ENCODE measurements at places on chromosomes 13 and 19.

- no peak for DNase-seq
These were observed 5.1 kb upstream of the EPS8L1 start for GRCh38 chr19:55070466-55071128.

GRCh38 chr19:1503925-1504773, 8.7 kb downstream of the ADAMTSL5 start:
- no peak for DNase-seq

GRCh38 chr13:24724714-24725113, 39.3 kb upstream of the RNF17 start:
- DNase-seq = no peak

DNA sequence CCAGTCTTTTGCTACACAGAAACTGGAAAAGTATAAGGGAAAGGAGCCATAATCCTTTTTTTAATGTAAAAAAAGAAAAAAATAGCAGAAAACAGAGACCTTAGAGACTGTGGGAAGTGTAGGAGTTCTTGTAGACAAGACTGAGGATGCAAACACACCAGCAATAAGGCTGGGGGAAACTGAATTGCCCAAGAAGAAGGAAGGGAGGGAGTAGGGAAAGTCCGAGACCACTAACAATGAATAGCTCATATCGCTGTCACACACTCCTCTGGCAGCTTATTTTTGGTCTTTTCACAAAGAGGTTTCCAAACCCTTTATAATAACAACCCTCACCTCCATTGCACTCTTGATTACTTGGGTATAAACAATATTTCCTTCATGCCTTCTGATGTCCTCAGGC, 952.0 kb downstream of the SLITRK5 start:
- no peak for DNase-seq

DNA sequence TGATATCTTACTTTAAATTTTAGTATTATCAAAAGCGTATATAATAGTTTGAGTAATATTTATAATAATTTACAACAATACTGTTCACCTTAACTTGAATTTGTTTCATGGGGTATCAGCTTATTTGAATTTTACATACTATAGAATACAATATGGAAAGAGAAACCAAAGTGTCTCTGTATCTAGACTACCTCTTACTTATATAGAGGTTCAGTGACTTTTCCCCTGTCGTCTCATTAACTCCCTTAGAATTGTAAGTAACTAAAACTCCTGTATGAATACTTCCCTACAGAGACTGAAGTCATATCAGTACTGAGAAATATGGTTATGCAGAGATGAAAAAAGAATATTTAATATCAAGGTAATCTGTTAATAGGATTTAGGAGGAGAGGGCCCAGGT, 26.8 kb downstream of the COG6 start:
- no peak for DNase-seq

GRCh38 chr13:112741185-112741755, 51.4 kb downstream of the ATP11A start:
- no peak for DNase-seq

DNA sequence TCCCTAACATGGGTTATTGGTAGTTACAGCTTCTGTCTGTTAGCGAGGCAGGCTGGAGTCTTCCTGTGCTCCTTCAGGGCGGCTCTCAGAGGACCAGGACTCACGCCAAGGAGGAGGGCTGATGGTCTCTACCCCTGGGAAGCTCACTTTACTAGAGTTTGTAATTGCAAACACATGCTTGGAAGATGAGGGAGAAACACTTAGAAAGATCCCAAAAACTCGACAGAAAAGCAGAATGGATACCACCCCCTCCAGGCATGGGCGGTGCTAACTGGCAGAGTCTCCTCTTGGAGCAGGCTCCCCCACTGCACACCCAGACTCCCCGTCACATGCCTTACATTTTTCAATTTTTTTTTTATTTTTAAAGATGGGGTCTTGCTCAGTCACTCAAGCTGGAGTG, 62.0 kb downstream of the PARP4 start:
- no peak for DNase-seq

GRCh38 chr13:76164290-76164689, 528.2 kb downstream of the LMO7 start:
- DNase-seq = no peak

- DNase-seq = no peak
These were observed 21.6 kb downstream of the MAST3 start for GRCh38 chr19:18119013-18119716.

DNA sequence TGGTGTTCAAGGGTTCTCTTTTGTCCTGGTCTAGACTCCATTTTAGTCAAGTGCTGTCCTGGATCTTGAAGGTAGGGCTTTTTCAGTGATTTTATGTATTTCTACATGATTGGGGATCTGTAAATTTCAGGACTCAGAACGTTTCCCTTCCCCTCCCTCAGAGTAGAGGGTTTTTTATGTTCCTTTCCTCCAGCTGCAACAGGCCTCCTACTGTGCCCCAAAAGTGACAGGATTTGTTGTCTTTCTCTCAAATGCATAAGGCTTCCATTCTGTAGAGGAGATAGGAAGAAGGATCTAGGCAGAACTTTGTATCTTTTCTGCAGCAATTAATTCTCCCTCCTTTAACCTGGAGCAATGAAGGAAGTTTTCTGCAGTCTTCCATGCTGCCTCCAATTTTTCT, 251.3 kb downstream of the MAB21L1 start:
- no peak for DNase-seq

- no peak for DNase-seq
These were observed 3.6 kb downstream of the IFT88 start for GRCh38 chr13:20570517-20570916.

GRCh38 chr19:15479391-15480345, at the start of gene PGLYRP2:
PGLYRP2 (minus strand) TSS chr19:15479501; CDS start chr19:15479371, 130 bp downstream.
- DNase-seq = no peak

DNA sequence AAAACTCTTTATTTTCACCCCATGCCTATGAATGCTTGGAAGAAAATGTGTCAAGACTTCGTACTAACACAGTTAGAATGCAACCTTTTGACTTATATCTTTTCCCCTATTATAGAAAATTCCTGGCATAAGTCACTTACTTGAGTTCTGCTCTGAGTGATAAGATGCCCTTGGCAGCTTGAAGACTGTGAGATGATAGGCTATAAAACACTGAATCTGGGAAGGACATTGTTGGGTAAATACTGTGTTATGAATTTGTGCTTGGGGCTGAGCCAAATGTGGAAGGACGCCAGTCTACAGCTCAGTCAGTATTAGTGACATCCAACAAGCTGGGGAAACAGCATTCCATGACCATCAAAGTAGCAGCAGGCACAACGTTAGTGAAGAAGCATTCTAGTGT, 368.0 kb upstream of the SGCG start:
- DNase-seq = no peak

GRCh38 chr13:114244637-114245036, 9.9 kb downstream of the CDC16 start:
- DNase-seq = no peak

DNA sequence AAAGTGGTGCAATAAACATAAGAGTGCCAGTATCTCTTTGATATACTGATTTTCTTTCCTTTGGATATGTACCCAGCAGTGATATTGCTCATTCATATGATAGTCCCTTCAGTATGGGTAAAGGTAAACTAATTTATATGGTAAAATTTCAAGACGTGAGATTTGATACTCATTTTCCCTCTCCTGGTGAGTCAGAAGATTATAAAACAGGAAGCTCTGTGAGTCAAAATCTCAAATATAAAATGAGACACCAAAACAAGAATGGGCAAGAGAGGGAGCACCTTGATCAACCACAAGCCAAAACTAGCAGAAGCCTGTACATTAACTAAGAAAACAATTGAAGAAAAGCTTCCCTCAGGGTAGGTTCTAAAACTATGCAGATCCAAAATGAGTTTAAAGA, 216.3 kb downstream of the SLITRK6 start:
- no peak for DNase-seq

DNA sequence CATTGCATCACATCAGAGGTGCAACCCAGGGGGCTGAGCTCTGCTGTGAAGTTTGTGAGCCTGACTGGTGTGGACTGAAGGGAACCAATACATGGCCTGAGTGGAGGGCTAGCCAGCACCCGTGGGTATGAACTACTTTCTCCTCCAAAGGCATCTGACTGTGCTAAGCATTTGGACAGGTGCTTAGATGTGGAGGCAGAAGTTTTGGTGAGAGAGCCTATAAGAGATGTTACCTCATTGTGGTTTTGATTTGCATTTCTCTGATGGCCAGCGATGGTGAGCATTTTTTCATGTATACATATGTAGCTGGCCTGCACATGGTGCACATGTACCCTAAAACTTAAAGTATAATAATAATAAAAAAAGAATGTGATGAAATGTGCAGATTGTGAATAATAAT, 46.9 kb downstream of the TEX29 start:
- no peak for DNase-seq

GRCh38 chr13:47726394-47726793, 274.7 kb downstream of the SUCLA2 start:
- DNase-seq = no peak

DNA sequence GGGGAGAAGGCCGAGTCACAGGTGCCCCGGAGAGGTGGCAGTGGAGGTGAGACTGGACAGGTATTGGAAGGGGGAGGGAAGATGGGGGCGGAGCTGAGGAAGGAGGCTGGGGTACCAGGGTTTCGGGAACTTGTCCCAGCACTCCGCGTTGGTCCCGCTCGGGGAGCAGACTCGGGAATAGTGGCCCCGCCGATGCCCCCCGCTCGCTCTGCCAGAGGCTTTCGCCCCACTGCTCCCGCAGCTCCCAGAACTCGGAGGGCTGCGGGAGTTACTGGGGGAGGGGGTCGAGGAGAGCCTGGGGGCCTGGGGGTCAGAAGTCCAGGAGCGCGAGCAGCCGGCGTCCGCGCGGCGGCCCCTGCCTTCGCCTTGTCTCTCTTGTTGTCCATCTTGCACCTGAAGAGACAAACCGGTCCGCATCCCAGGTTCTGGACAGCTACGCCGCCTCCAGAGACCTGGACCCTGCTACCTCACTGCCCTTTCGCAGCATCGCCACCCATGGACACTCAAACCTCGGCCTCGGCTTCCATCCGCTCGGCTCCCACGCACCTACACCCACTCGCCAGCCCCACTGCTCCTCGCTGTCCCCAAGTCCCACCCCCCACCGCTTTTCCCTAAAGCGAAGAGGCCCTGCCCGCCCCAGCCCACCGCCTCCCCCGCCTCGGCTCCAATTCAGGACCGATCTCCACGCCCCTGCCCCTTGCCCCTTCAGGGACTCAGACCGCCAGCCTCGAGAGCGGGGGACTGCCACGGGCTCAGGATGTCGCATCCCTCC, 700 bp downstream of the PRR36 start:
- no peak for DNase-seq

DNA sequence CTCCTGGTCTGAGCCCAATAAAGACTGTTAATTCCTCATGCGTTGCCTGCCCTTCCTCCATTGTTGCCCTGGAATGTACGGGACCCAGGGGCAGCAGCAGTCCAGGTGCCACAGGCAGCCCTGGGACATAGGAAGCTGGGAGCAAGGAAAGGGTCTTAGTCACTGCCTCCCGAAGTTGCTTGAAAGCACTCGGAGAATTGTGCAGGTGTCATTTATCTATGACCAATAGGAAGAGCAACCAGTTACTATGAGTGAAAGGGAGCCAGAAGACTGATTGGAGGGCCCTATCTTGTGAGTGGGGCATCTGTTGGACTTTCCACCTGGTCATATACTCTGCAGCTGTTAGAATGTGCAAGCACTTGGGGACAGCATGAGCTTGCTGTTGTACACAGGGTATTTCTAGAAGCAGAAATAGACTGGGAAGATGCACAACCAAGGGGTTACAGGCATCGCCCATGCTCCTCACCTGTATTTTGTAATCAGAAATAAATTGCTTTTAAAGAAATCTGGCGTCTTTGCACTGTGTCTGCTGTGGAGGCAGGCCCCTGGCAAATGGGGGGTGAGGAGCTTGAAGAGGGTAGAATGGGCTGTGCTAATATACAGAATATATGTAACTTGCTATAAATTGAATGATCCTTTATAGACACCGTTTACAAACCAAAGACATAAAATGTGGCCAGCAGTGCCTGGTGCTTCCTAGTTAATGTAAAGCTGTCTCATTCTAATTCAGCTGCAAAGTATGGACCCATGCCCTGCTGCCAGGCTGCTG, 4.2 kb upstream of the RPS11 start:
- DNase-seq = no peak

- no peak for DNase-seq
These were observed 5.2 kb downstream of the SLC25A42 start for GRCh38 chr19:19068659-19069654.

- no peak for DNase-seq
These were observed 22.1 kb upstream of the F7 start for GRCh38 chr13:113083402-113084061.

DNA sequence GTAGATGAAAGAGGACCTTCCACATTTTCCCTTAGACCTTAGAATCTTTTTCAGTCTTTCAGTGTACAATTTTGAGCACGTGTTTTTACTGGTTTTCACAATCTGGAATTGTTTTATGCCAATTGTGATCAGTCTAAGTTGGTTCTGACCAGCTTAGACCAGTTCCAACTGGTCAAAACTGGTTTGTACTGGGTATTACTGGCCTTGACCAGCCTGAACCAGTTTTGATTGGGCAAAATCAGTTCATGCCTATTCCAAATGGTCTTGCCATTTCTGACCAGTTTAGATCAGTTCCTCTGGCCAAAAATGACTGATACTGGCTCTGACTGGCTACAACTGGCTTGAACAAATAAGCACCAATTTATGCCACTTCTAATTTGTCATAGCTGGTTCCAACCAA, 36.4 kb downstream of the ZNF585A start:
- DNase-seq = no peak

DNA sequence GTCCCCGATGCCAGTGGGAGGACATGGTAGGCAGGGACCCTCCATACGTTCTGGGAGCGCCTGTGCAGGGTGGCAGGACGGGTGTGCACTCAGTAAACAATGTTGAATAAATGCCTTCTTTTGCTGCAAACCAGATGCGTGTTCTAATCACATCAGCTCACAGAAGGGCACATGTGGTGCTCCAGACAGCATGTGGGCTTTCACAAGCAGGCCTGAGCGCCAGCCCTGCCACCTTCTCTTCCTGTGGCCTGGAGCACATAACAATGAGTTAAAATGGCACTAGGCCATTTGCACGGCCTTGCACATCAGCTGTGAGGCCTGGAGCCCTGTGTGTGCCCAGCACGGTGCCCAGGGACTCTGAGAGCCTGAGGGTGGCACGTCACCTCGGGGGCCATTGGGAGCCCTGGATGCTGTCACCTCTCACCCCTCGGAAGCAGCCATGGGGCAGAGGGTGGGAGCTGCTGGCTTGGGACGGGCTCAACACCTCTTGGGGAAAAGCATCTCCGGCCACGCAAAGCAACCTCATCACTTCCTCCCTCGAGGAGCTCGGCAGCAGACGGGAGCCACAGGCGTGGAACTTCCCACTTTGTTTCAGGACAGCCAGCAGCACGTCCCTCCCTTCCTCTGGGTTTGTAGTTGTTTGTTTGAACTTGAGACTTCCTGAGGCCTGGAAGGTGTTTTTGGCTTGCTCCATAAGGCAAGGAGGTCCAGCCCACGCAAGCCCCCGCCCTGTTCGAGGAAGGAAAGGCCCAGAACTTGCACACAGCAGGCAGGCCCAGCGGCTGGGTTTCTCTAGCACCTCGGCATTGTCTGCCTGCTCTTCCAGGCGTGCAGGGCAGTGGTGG, 9.8 kb downstream of the MCF2L start:
- DNase-seq = no peak

GRCh38 chr13:50125304-50125553, 110.0 kb downstream of the KCNRG start:
- no peak for DNase-seq
